ENCODE measurements at places on chromosomes 2 and 18. TPM values are rescaled to one million over a fixed set of nuclear protein-coding genes. Genes with fewer than 3 reads are reported as not detected.

The PTH2R gene
- not detected for total RNA-seq

The ALPG gene
- not detected for total RNA-seq

The EFR3B gene
- total RNA-seq, result 10.0 TPM

GRCh38 chr18:46727177-46727576 lies 29.7 kb downstream of the ST8SIA5 start:
- DNase-seq, result no peak

GRCh38 chr2:105102963-105103421 lies 65.1 kb downstream of the MRPS9 start:
- no peak for DNase-seq

- no peak for DNase-seq
Measured at GRCh38 chr2:69755862-69756467, 14.0 kb downstream of the ANXA4 start.

DNA sequence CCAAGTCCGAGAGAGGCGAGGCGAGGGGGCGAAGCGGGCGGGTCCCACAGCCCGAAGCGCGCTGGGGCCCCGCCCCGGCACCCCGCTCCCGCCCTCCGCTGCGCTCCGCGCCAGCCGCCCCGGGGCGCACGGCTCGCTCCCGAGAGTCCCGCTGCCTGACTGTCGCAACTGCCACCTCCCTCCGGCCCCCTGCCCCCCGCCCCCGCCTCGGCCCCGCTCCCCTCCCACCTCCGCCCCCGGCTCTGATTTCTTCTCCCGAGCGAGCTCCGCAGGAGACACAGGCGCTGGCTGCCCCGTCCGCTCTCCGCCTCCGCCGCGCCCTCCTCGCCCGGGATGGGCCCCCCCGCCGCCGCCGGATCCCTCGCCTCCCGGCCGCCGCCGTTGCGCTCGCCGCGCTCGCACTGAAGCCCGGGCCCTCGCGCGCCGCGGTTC lies at the start of gene WNT6:
WNT6 (plus strand) TSS at position 250 of the 432 bp plus-strand sequence. CDS start 233 bp downstream, outside the sequence.
- no peak for DNase-seq

DNA sequence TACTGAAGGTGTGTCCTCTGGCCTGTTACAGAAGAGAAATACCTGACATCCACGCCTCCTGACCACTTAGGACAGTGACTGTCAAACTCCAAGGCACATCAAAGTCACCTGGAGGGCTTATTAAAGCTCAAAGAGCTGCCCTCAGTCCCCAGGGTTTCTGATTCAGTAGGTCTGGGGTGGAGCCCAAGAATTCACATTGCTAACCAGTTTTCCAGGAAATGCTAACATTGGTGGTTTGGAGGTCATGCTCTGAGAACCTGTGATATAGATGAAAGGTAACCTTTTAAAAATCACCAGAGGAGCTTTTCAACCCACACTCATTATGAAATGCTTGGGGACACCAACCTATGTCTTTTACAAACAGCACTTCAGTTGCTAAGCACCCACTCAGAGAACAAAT lies 172.3 kb downstream of the ALK start:
- no peak for DNase-seq

DNA sequence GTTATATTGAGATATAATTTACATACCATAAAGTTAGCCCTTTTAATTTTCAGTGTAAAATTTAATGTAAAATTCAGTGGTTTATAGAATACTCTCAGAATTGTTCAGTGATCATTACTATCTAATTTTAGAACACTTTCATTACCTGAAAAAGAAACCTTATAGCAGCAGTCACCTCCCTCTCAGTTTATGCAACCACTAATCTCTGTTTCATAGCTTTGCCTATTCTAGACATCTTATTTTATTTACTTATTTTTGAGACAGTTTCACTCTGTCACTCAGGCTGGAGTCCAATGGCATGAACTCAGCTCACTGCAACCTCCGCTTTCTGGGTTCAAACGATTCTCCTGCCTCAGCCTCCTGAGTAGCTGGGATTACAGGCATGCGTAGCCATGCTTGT lies 479.6 kb downstream of the DPP10 start:
- DNase-seq, result no peak

DNA sequence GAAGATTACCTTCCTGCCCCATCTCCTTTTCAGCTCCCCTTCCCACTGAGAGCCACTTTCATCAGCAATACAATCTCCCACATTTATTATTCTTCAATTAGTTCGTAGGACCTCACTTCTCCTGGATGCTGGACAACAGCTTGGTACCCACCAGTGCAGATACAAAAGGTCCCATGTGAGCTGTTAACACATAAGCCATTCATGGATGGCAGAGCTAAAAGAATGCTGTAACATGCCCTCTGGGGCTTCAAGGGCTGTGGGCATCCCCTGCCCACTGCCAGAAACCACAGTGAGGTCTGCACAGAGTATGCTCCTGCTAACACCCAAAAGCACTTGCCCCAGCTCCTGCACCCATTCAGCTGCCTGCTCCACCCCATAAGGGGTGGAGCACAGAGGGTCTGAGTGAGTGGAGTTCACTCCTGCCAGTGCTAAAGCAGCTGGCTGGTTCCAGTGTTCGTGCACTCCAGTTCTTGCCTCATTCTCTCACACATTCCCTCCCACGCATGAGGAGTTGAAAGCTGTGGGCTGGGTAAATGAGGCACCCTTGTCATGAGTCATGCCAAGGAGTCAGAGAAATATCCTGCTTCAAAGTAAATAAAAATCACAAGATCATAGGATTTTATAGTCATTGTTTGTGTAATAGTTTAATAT lies 305.9 kb upstream of the TMEFF2 start:
- DNase-seq, result no peak

DNA sequence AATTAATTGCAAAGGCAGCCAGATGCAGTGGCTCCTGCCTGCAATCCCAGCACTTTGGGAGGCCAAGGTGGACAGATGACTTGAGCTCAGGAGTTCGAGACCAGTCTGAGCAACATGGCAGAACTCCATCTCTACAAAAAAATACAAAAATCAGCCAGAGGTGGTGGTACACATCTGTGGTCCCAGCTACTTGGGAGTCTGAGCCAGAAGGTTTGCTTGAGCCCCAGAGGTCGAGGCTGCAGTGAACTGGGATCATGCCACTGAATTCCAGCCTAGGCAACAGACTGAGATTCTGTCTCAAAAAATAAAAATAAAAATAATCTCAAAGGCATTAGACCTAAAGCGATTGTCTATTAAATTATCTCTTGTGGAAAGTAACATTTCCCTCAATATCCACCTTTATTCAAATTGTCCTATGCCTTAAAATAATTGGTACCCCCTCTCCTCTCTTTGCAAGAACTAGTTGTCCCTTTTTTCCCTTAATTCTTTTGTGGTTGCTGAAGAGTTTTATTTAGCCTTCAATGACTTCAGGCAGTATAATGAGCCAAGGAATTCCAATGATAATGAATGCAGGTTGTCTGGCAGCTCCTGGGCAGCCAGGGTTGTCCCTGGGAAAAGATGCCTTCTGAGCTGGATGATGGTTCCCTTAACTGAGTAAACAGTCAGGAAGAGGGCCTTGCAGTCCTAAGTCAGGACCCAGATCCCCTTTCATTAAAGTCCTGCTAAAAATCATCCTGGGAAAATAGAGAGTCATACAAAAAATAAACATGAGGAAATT lies 32.2 kb downstream of the GPR75 start:
- DNase-seq, result no peak

DNA sequence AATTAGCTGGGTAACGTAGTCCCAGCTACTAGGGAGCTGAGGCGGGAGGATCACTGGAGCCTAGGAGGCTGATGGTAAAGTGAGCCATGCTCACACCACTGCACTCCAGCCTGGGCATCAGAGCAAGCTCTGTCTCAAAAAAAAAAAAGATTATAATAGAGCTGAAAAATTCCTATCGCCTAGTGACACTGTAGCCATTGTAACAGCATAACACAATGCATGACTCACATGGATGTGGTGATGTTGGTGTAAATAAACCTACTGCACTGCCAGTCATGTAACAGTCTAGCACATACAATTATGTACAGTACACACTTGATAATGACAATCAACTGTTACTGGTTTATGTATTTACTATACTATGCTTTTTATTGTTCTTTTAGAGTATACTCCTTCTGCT lies 39.6 kb downstream of the MGAT4A start:
- DNase-seq, result no peak
